Thoracic aorta (tissue), 2 donors: ENCODE measurements at places on chromosomes 1 and 21. TPM values are rescaled to one million over a fixed set of nuclear protein-coding genes. Genes with fewer than 3 reads are reported as not detected.

PEX10 gene
- total RNA-seq = 12.1 TPM

GJA8 gene
- not detected for total RNA-seq

FAM151A gene
- total RNA-seq = not detected

RNU1-1 gene
- under 0.01 TPM for total RNA-seq

- no peak for DNase-seq
These were observed 25.8 kb upstream of the THEM4 start for GRCh38 chr1:151935154-151935553.

DNA sequence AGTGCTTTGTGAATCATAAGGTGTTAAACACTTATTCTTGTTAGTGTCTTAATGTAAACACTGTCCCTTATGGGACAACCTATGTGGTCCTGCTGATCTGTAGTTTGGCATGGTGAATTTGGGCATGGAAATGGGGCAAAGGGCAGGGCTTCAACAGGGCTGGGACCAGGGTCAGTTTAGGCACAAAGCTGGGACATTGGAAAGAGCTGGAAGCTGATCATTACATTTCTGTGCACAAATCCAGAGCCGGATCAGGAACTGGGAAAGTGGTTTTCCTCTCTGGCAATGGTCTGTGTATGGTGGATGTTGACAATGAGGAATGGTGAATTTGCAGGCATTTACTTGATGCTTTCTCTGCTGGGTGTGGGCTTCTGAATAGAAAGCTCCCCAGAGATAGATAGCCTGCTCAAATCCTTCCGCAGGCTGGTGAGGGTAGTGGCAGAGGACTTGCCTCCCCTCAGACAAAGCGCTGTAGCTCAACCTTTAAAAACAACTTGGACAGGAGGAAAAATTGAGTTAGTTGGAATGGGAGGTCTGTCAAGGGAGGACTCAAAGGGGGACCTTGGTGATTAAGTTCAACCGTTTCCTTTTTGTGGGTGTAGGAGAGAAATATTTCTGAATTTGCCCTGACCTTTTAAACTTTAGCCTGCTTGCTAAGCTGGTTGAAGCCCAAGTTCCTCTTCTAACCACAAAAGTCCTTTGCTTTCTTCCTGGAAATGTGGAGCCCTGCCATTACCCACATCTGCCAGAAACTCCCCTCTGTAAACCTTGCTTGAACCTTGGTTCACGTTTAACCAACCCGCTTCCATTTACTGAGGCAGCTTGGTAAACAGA, 35.3 kb downstream of the HLX start:
- no peak for DNase-seq

- DNase-seq = no peak
These were observed 2.9 kb upstream of the ZNF496 start for GRCh38 chr1:247334378-247335133.

DNA sequence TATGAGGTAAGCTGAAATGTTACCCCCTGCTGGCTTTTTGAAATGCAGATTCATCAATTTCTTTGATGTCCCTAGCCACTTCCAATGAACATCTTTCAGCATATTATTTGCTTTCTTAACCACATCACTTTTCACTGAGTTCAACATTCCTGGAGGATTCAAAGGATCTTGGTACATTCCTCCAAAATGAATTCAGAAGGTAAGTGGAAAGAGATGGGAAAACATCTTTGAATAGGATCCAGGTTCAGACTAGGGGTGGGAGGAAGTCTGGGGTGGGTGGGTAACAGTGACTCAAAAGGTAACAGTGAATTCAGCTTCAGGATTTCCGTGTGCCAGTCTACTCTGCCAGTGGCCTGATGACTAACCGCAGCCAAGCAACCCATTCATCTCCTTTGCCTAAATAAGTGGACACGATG, 180.7 kb downstream of the ZC3H11B start:
- no peak for DNase-seq
